T-helper 1 cell (primary cell): ENCODE measurements at places on chromosomes 6 and 20.

DNA sequence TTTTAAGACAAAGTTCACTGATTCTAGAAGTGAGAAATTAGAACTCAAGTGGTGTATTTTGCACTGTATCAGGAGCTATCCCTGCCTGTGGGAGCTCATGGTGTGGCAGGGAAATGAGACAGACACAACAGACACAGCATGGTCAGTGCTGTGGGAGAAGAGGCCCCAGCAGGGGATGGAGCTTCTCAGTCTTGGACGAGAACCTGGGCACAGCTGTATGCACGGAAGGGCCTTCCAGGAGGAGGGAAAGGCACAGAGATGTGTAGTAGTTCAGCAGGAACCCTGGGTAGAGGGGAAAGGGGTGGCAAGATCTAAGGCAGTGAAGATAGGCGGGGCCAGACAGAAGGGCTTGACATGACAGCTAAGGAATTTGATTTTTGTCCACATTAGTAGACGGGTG is 48.8 kb upstream of the KIF25 start:
- no peak for DNase-seq

- DNase-seq, result no peak
Observed at GRCh38 chr6:63634630-63635029, 972 bp upstream of the PHF3 start.

DNA sequence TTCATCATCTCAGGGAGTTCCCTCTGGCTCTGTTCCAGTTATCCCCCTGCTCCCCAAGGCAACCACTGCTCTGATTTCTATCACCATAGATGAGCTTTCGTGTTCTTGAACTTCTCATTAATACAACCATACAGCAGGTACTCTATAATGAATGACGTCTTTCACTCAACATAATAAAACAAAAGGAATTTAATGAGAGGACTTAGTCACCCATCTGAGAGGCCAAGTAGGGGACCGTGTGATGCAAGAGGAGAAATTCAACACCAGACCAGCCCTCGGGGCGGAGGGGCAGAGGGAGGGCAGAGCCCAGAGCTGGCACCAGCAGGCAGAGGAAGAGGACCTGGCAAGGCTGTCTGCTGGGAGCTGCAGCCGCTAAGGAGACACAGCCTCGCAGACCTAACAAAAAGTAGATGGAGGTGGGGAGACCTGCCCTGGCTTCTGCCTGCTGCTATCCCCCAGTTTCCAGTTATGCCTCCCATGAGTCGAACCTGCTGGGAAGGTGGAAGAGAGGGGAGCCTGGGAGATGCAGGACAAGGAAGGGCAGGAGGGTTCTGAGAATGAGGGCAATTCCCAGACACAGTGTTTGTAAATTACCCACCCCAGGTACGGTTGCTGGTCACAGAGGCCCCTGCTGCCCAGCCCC is 13.8 kb downstream of the CCN5 start:
- no peak for DNase-seq

DNA sequence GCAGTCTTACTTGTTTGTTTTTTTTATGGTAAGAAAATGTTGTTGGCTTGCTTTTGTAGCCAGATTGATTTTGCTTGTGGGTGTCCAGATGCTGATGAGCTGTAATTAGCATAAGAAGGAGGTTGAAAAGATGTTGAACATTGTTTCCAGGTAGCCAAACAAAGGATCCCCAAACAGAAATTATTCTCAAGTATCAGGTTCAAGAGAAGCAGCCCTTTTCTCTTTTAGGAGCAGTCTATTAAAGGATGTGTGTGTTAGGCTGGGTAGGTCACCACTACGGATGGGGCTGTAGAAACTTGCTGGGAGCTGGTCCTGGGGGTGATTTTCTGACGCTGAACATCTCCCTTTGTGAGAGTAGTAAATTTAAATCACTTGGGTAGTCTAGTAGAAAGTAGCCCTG is 86.9 kb upstream of the VSTM2L start:
- no peak for DNase-seq

GRCh38 chr6:157579467-157580031 is 198.6 kb downstream of the ZDHHC14 start:
- no peak for DNase-seq

DNA sequence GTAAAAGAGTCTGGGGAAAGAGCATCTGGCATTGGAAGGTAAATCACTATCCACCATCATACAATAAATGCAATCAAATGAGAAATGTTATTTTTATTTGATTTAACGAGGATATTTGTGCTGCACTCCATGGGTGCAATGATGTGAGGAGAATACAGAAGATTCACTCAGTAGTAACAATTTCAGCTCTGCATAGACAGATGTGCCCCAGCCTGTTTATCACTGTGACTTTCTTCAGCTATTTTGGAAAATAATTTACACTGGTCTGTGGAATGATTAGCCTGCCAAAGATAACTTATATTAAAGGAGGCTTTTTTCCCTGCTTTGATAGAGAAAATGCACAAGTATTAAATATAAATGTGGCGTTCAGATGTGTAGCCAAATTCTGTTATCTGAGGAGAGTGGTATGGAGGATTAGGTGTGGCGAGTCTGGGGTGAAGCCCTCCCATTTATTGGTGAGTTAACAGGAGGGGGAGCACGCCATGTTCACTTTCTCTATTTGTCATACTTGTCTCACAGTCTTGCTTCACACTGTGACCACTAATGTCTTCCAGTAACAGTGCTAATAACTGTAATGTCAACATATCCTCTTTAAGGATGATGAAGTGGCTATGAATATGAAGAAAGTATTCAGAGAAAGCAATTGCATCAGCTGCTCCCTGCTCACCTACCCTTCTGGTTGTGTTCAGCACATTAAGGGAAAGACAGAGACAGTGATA is 645.6 kb downstream of the MMUT start:
- DNase-seq, result no peak

DNA sequence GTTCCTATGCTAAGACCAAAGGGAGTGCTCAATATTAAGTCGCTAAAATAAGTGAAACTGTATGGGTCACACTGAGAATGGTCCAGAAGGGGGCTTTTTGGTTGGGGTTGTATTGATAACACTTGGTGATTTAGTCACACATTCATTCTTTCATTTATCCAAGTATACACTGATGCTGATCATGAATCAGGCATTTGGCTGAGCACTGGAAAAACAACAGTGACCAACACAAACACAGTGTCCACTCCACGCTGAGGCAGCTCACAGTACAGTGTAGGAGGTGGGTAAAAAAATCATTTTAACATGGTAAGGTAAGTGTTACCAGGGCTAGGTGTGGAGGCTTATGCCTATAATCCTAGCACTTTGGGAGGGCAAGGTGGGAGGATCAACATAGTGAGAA is 9.2 kb upstream of the FAM83C start:
- DNase-seq, result no peak
